ENCODE measurements at places on chromosomes 3 and 15. TPM values are rescaled to one million over a fixed set of nuclear protein-coding genes. Genes with fewer than 3 reads are reported as not detected.

ZNF620 gene
- total RNA-seq: 9.0 TPM

ACTRT3 gene
- 3.8 TPM for total RNA-seq

DNA sequence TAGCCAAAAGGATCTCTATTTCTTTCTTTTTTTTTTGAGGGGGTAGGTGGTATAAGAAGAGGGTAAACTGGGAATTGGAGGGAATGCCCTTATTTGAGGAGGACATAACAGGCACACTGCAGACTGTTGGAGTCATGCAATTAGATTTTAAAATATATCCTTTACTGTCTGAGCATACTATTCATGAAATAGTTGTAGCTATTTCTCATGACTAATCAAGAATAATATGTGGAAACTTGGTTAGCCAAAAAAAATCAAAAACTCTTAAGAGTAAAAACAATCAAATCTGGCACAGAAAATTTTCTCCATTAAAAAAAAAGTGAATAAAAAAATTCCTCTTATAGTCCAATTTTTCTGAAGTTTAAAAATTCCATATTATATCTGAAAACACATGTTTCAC, 174.9 kb downstream of the SCAPER start:
- no peak for DNase-seq

DNA sequence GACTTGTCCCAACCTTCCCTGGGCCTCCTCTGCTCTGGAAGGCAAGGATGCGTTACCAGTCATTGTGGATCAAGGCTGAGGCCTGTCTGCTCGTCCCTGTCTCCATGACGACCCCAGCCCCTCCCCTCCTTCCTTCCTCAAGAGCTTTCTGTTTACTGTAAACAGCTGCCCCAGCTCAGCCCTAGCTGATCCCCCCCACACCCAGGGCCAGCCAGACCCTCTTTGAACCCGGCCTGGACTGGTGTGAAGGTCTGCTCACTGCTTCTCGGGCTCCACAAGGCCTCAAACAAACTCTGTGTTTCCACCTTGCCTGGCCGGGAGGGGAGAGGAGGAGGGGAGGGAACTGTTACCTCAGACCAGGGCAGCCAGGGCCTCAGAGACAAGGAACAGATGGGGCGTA, 16.9 kb downstream of the VPS18 start:
- no peak for DNase-seq

All from epithelial cell of proximal tubule (primary cell).